IMR-90 (cell line): ENCODE measurements at places on chromosomes 3 and 15. TPM values are rescaled to one million over a fixed set of nuclear protein-coding genes. Genes with fewer than 3 reads are reported as not detected.

GRCh38 chr3:55988905-55989304, 479.4 kb downstream of the ERC2 start:
- H3K27ac ChIP-seq = no peak overlapping the region
- H3K36me3 ChIP-seq = no peaks in the 10 kb centered on the region
- H3K4me3 ChIP-seq = no peak overlapping the region
- H3K27me3 ChIP-seq = 0 out of 2 replicates have a peak, but pooled peaks cover 2% of the 10 kb centered on the region

- no peak overlapping the region for H3K27ac ChIP-seq
- H3K4me1 ChIP-seq = no peaks in the 10 kb centered on the region
- H3K27me3 ChIP-seq = no peaks in the 10 kb centered on the region
- H3K36me3 ChIP-seq = no peaks in the 10 kb centered on the region
These were observed 220.0 kb downstream of the TBL1XR1 start for GRCh38 chr3:176977331-176977730.

GRCh38 chr3:134325706-134326105, 48.5 kb downstream of the AMOTL2 start:
- no peaks in the 10 kb centered on the region for H3K27me3 ChIP-seq
- peak overlapping the region; percentile 89 for H3K27ac ChIP-seq
- peaks cover 37% of the 10 kb centered on the region for H3K4me1 ChIP-seq
- no peak for DNase-seq
- no peak overlapping the region for H3K4me3 ChIP-seq
- H3K36me3 ChIP-seq = no peaks in the 10 kb centered on the region

- no peak overlapping the region for H3K4me3 ChIP-seq
- DNase-seq = no peak
- H3K36me3 ChIP-seq = no peaks in the 10 kb centered on the region
- no peaks in the 10 kb centered on the region for H3K27me3 ChIP-seq
- H3K4me1 ChIP-seq = no peaks in the 10 kb centered on the region
- no peak overlapping the region for H3K27ac ChIP-seq
These were observed 374.1 kb downstream of the FHIT start for GRCh38 chr3:60877188-60877587.

GRCh38 chr3:49654955-49655556, 19.1 kb upstream of the APEH start:
- no peak for DNase-seq
- no peak overlapping the region for H3K27ac ChIP-seq
- H3K36me3 ChIP-seq = no peaks in the 10 kb centered on the region
- no peak overlapping the region for H3K4me3 ChIP-seq

- DNase-seq = no peak
- no peaks in the 10 kb centered on the region for H3K36me3 ChIP-seq
- H3K4me1 ChIP-seq = peaks cover 6% of the 10 kb centered on the region
These were observed 160.9 kb downstream of the TIGIT start for GRCh38 chr3:114454551-114455251.

GRCh38 chr15:29568840-29569532, 253.3 kb downstream of the TJP1 start:
- no peak overlapping the region for H3K4me3 ChIP-seq
- H3K27ac ChIP-seq = no peak overlapping the region
- H3K36me3 ChIP-seq = no peaks in the 10 kb centered on the region
- H3K4me1 ChIP-seq = no peaks in the 10 kb centered on the region
- H3K27me3 ChIP-seq = peaks cover 51% of the 10 kb centered on the region
- no peak for DNase-seq

DNA sequence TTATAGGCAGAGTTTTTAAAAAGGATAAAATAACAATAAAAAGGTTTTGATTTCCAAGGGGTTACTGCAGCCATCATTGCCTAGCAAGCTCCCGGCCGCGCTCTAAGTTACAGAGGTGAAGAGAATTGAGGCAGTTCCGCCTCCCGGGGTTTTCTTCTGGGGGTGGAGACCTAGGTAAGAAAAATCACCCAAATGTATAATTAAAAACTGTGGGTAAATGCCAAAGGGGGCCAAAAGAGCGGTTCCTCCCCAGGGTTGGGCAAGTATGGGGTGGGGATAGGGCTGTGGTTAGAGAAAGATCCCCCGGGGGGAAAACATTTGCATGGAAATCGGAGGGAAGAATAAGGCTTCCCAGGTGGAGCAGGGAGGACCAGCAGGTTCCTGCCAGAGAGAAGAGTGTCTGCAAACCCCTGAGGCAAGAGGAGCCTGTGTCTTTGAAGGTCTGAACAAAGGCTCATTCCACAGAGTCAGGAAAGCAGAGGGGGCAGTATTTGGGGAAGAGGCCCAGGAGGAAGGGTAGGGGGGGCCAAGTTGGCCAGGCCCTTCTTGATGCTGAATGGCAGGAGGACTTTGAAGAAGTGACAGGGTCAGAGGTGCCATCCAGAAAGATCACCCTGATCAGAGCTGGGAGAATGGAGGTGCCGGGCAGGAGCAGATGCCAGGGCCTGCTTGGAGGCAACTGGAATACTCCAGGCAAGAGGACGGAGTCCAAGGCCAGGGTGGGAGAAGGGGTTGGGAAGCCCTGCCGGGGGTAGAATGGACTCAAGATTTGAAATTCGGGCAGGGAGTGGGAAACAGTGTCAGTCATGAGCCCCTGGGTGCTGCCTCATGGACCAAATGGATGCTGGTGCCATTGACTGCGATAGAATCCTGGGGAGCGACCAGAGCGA, 152.9 kb upstream of the RGMA start:
- no peak overlapping the region for H3K27ac ChIP-seq
- H3K4me1 ChIP-seq = no peaks in the 10 kb centered on the region
- H3K4me3 ChIP-seq = no peak overlapping the region
- H3K27me3 ChIP-seq = no peaks in the 10 kb centered on the region

Gene TGM4
- under 0.01 TPM in 1 of 2 replicates, not detected in the other for total RNA-seq

Gene ATP13A5
- not detected in 2 replicates for total RNA-seq

Gene SYNM
- 3.4 and 5.0 TPM in 2 replicates for total RNA-seq

DNA sequence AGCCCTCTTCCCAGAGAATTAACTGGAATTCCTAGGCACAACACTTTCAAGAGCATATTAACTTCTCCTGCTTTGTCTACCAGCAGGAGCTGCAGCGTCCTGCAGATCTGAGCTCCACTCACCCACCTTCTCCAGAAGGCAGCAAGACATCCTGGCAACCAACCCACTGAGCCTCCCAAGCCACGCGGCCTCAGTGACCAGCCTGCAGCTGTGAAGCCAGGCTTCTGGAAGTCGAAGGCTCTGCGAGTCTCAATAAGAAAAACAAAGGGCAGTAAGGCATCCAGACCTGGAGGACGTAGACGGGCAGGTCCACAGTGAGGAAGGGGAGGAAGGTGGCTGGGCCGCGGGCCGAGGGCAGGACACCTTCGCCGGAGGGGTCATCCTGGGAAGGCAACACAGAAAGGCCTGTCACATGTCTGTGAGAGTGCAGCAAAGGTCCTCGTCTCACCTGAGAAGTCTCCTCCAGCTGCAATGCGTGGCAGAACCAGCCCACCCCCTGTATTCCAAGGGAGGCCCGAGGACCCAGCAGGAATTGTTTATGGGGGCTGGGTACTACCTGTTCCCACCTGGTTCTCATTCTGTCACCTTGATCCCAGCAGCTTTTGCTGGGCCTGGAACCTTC, 36.2 kb downstream of the ZXDC start:
- DNase-seq = no peak
- no peak overlapping the region for H3K4me3 ChIP-seq
- H3K4me1 ChIP-seq = no peaks in the 10 kb centered on the region
- peaks cover 2% of the 10 kb centered on the region; the same call in 1 of the 2 replicates for H3K36me3 ChIP-seq
- no peak overlapping the region for H3K27ac ChIP-seq
- no peaks in the 10 kb centered on the region for H3K27me3 ChIP-seq

DNA sequence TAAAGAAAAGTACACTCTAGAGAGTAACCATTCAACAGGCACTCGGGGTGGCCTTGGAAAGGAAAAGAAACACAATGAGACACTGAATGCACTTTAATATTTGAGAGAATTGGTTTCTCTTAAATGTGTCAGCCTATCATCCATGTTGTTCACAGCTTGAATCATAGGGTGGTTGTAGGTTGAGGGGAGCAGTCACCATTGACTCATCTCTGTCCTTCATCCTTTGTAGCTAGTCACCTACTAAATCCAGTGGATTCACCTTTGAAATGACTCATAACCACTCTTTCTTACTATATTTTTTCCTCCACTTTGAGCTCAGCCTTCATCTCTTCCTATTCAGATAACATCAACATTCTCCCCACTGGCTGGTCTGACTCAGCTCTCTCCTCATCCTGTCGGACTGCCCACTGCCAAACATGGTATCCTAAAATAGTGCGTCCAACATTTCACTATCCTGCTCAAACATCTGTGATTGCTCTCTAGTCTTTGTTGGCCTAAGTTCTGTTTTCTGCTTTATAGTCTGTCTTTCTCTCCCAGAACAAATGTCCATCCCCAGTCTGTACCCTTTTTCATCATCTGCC, 182.7 kb upstream of the GADL1 start:
- H3K4me3 ChIP-seq = no peak overlapping the region
- H3K27me3 ChIP-seq = no peaks in the 10 kb centered on the region
- no peak overlapping the region; the same call in 1 of the 2 replicates for H3K27ac ChIP-seq
- DNase-seq = peak; percentile 96
- peaks cover 7% of the 10 kb centered on the region for H3K4me1 ChIP-seq

Gene SLC41A3
- 26.7 and 30.5 TPM in 2 replicates for total RNA-seq
